ENCODE measurements at places on chromosomes 2 and 18.

DNA sequence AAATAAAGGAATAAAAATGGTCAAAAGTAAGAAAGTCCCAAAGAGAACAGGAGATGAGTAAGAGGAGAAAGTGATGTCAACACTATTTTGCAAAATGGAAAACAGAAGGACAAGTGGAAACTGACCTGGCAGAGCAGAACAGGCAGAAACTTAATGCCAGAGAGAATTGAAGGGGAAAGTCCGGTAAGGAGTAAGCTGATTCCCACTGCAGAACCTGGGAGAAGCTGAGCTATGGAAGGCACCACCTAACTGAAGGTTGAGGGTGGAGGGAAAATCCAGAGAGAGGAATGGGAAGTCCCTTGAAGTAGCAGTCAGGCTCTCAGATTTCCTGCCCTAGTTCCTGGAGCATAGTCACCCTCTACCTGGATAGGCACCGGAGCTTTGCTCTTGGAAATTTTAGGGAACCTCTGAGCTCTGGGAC is 59.8 kb downstream of the MOGAT1 start:
- no peak for DNase-seq

DNA sequence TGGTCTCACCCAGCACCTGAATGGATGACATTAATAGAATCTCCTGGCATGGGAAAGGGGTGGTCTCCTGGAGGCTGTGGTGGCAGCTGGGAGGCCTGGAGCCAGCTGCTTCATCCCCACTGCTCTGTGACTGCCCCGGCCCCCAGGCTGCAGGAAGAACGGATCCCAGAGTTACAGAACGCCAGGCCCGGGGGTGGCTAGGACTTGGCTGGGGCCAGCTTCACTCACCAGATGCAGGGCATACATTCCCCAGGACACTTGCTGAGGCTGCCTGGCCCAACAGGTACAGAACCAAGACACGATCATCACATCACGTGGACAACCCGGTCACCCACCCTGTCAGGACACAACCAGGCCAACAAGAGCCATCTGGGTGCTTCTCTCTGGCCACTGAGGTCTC is 178.6 kb upstream of the SALL3 start:
- DNase-seq, result no peak

DNA sequence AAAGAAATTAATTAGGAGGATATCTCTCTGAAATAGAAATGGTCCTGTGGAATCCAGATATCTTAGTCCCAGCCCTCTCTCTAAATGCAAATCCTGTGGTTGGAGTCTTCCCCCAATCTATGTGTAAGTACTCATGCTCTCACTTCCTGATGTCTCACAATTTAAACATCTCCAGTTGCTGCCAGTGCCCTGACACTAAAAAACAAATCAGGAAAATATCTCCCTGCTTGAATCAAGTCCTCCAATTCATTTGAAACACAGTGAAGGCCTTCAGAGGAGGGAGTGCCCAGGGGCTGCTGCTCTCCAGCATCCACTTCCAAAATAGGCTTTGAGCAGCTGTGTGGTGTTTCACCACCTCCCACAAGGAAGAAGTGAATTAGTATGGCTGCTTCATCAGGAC is 413.8 kb downstream of the RAD51AP2 start:
- DNase-seq, result no peak

DNA sequence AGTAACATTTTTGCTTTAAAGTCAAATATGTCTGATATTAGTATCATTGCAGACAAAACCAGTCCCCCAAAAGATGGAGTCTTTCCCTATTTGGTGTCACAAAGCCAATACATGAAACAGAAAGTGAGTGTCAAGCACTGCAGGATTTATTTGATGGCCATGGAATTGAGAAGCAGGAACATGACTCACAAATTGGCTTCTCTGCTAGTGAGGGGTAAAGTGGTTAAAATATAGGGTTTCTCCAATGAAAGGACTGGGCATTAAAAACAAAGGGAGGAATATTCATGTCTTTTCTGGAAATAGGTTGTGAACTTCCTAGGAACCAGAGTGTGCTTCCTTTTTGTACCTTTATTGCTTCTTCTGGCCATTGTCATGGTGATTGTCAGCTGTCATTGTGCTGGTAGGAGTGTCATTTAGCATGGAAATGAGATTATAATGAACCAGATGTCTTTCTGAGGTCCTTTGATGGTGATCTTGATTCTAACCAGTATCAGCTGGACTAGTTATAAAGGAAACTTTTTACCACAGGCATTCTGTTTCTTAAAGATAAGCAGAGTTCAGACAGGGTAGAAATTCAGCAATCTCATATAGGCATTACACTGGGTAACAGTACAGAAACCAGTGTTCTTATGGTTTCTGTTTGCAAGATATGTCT is 4.1 kb downstream of the REG1B start:
- DNase-seq, result no peak

- DNase-seq, result no peak
These were observed 39.9 kb downstream of the BUB1 start for GRCh38 chr2:110638004-110638403.

- DNase-seq, result no peak
These were observed 96.7 kb downstream of the SH3BP4 start for GRCh38 chr2:235048549-235048948.

DNA sequence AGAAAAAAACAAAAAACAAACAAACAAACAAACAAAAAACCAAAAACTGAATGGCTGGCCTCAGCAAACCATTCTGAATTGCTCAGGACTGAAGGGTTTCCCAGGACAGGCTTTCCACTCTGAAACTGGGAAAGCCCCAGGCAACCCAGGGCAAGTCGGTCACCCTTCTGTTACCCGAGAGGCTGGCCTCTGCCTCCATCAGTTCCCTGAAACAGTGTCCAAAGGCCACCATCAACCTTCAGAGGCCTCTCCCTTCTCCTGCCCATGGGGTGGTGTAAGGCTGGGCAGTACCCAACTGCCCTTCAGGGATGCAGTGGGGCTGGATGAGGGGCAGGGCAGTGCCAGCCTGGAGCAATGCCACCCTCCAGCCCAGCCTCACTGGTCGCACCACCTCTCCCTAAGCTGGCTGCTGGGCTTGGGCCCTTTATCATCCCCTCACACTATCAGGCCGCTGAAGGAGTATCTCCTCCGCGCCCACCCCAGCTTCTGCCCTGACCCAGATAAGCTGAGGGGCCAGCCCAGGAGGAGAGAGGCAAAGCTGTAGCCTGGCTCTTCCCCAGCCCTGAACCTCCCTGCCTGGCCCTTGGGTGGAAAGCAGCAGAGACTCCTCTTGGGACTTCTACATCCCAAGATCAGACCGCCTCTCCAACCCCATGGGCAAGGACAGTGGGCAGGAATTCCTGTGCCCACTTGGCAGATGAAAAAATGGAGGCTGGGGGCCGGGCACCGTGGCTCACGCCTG is 35.9 kb downstream of the ZFP36L2 start:
- DNase-seq, result no peak

GRCh38 chr2:85133751-85134254 is 611 bp downstream of the TCF7L1 start:
- no peak for DNase-seq

DNA sequence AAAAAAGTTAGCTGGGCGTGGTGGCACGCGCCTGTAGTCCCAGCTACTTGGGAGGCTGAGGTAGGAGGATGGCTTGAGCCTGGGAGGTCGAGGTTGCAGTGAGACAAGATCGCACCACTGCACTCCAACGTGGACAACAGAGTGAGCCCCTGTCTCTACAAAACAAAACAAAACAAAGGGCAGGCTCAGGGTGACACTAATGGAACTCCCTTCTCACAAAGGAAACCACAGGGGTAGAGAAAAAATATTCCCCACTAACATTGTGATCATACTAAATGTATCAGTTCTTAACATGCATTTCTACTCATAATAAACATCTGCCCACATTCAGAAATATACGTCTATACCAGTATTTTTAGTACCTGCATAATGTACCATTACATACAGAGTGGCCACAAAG is 21.1 kb downstream of the STAM2 start:
- no peak for DNase-seq

DNA sequence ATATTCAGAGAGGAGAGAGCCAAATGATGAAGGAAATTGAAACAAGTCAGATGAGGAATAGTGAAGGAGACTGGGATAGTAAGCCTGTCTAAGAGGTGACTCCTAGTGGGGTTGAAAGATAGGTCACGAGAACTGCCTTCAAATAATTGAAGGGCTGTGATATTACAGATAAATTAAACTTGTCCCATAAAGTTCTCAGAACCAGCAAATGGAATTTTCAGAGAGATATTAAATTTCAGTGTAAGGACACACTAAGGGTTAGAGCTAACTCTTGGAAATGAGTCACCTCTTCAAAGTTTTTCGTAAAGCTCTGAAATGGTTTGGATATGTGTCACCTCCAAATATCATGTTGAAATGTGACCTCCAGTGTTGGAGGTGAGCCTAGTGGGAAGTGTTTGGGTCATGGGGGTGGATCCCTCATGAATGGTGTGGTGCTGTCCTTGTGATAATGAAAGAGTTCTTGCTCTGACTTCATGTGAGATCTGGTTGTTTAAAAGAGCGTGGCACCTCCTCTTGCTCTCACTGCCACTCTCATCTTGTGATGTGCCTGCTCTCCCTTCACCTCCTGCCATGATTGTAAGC is 87.3 kb downstream of the BABAM2 start:
- no peak for DNase-seq
